HCT116 (cell line): ENCODE measurements at places on chromosomes 12 and 14. TPM values are rescaled to one million over a fixed set of nuclear protein-coding genes. Genes with fewer than 3 reads are reported as not detected.

GRCh38 chr14:69288956-69289705, 29.2 kb downstream of the GALNT16 start:
- DNase-seq = no peak

- DNase-seq = no peak
These were observed 56.6 kb upstream of the SLC6A15 start for GRCh38 chr12:84969226-84969625.

The TMEM132D gene
- total RNA-seq = not detected

The RFX4 gene
- total RNA-seq = not detected

The GUCY2C gene
- not detected for total RNA-seq
